CD4-positive, alpha-beta T cell treated with Interleukin-2 at 100 ng/mL for 4 hours (primary cell): ENCODE measurements at places on chromosomes 13 and 19.

GRCh38 chr13:64272681-64273080, 2857.0 kb upstream of the PCDH20 start:
- no peak for DNase-seq

GRCh38 chr19:32336259-32337083, 8.9 kb upstream of the ZNF507 start:
- DNase-seq: no peak

- no peak for DNase-seq
Measured at GRCh38 chr19:3350014-3350663, 16.2 kb upstream of the NFIC start.

DNA sequence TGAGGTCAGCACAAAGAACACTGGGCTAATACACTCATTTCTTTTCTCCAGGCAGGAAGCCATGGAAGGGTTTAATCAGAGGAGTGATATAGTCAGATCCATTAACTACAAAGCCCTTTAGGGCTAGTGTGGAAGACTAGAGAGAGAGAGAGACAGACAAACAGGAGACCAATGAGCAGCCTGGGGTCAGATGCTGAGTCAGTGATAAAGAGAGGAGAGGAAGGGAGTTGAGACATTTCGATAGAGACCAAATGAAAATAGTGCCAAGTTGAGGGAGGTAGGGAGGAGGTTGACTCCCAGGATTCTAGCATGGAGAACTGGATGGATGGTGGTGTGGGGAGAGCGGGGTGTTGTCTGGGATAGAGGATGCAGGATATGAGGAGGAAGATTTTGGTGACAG, 18.2 kb downstream of the ZNF473 start:
- no peak for DNase-seq

- DNase-seq: no peak
Measured at GRCh38 chr19:29681422-29682235, 16.4 kb downstream of the PLEKHF1 start.
